ENCODE measurements at places on chromosomes 16 and 17.

DNA sequence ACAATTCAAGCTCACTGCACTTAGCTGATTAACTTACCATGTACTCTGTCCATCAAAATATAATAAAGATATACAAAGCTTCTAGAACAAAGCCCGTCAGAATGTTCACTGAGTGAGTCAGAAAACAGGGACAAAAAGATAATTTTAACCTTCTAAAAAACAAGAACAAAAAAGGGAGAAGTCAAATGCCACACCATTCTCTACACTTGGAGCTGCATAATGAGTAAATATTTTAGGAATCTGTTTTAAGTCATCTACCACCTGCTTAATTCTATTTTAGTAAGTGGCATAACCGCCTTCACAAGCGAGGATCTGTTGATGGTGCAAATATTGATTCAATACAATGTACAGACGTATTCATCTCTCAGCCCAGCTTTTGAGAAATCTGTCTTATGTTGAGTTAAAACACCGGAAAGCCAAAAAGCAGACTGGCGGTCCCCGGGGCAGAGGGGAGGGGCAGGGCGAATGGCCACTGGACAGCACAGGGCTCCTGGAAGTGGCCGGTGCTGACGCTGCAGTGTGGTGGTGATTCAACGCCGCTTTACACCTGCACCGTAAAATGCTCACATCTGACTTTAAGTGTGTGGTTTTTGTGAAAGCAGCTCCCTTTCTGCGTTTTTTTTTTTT lies 20.1 kb downstream of the RAB40B start:
- no peak for DNase-seq

DNA sequence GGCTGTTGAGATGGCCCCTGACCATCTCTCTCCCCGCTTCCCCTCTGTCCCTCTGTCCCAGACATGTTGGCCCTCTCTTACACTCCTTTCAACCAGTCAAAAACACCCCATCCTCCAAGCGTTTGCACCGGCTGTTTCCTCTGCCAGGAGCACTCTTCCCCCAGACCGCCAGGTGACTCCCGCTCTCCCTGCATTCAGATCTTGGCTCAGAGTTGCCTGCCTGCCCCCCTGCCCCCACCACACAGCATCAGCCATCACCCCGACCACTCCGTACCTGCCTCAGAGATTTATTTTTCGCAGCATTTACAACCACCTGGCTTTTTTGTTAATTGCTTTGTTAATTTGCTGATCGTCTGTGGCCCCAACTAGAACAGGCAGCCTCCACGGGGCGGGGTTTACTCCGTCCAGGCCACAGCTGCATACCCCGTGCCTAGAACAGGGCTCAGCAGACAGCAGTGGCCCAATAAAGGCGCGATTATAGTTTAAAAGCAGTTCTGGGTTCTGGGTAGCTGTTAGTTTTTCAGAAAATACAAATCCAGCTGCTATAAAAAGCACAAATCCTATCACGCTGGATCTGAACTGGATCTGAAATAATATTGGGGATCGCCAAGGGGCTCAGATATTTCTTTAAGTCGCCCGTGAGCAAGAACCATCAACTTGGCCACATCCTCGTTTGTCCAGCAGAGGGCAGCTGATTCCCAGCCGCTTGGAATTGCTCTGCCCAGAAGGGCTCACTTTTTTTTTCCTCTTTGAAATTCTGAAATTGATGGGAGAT lies 173.6 kb downstream of the IRF8 start:
- no peak for DNase-seq

DNA sequence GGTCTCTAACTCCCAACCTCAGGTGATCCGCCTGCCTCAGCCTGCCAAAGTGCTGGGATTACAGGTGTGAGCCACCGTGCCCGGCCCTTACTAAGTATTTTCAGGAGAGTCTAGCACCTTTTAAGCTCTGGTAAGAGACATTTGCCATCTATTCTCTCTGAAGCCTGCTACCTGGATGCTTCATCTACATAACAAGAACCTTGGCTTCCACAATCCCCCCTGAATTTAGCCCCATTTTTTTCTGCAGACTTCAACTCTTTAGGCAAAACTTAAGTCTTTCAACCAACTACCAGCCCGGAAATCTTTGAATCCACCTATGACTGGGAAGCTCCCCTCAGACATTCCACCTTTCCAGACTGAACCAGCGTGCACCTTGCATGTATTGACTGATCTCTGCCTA lies 14.0 kb upstream of the UBE2I start:
- DNase-seq = no peak

DNA sequence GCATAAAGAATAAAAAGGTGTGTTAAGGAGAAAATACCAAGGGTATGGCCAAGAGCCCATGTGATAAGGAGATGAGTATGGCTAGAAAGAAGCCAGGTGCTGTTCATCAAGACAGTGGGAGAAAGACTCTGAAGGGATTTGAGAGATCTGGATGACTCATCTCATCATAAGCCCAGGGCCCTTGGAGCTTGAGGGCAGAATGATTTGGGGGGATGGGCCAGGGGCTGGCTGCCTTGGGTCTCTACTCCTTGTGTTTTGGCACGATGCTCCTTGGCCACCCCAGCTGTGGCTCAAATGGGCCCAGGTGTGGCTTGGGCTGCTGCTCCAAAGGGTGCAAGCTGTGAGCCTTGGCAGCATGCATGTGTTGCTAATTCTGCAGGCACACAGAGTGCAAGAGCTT lies 14.5 kb upstream of the TNFRSF13B start:
- no peak for DNase-seq

- no peak for DNase-seq
Measured at GRCh38 chr17:39763051-39763820, 25.5 kb downstream of the GRB7 start.

GRCh38 chr17:55462711-55463110 lies 41.1 kb upstream of the MMD start:
- DNase-seq = no peak

DNA sequence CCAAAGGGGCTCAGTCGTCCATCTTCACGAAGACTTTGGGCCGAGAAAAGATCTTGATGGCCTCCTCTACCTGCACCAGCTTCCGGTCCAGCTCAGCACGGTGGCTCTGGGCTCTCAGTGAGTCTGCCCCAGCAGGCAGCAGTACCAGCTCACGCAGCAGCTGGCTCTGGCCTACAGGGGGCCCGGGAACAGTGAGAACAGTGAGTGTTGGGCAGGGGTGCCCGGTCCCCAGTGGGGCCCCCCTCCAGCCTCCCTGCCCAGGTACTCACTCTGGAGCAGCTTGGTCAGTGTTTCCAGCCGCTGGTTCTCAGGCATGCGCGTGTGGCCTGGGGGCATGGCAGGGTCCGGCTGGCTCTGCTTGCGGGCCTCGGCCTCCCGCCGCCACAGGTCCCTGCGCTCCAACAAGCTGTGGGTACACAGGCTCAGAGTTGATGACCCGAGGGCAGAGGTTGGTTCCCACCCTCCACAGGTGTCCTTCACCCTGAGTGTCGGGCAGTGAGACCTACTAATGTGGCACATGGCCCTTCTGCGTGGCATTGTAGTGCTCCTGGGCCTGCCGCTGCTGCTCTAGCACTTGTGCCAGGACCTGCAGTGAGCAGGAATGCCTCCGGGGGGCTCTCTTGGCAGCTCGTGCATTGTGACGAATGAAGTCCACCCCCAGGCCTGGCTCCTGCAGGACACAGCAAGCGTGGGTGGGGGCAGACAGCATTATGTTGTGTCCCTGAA lies 2.6 kb downstream of the PARD6A start:
- DNase-seq = no peak

GRCh38 chr17:7992924-7993323 lies 9.5 kb upstream of the GUCY2D start:
- no peak for DNase-seq

DNA sequence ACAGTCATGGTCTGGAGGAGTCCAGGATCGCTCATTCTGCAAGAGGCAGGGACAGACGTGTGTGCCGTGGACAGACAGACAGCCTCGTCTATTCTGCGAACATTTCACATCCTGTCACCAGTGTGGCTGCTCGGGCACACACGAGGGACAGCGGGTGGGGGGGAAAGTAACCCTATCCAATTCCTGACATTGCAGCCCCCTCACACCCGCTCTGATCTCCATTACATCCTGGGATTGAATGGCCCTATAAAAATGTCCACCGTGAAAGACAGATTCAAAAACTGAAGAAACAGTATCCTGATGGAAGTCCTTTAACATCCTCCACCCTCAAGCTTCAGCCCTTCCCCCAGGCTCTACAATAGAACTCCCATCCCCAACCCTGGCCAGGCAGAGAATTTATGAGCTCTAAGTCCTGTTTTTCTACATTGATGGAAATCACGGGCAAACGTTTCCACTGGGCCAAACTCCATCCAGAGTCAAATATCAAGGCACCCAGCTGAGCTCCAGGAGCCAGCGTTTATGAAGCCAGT lies 39.4 kb downstream of the HS3ST3A1 start:
- DNase-seq = no peak

DNA sequence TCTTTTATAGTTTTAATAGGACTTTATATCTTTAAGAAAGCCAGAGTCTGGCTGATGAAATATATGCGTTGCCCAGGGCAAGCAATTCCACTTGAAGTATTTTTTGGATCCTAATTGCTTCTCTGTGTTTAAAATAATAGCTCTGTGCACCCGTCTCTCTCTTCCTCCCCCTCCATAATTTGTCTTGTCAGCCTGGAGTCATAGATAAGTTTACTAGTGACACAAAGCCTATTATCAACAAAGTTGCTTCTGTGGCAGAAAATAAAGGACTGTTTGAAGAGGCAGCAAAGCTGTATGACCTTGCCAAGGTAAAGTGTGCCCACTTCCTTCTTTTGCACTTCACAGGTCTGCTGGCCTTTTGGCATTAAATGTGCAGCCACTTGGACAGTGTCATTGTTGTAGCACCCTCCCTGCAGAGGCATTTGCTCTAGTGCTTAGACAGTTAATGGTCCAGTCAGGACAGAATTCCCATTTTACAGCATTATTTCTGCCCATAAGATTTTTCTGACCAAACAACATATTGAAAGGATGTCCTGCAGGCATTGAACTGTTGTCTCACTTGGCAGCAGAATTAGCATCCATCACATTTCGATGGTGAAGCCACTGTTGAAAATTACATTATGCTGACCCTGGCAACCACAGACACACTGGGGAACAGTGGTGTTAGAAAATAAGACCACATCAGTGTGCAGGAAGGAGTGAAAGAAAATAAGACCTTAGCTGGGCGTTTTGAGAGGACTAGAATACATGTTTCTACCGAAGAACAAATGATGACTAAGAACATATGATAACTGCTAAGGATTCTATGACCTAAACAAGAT lies 28.4 kb upstream of the SLC12A3 start:
- no peak for DNase-seq

DNA sequence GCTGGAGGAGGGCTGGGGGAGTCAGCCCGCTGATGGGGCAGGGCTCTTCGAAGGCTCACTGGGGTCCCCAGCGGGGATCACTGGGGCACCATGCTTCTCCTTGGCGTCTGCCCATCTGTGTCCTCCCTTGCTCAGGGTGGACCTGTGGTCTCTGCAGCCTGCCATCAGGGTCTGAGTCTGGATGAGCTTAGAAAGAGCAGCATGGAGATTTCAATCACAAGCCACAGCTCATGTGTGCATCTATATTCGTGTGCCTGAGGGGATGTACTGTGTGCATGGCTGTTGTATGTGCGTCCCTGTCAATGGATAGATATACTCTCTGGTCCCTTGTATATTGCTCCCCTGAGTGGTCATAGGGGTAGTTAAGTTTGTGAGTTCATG lies 126.6 kb upstream of the SDK2 start:
- DNase-seq = no peak

DNA sequence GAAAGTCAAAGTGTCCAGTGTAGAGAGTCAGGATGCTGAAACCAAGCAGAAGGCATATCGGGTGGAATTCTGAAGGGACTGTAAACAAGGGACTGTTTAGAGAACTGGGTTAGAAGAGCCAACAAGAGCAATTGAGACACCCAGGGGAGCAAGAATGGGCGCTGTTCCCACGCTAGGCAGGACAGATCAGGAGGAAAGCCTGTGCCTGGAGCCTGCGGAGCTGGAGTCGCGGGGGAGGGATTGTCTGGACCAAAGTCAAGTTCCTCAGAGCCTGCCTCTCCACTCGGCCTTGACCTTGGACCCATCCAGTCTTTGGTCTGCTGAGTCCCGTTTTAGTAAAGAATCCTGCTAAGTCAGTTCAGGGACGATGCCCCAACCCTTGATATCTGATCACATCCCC lies 14.7 kb upstream of the KLHL36 start:
- no peak for DNase-seq

GRCh38 chr17:36849871-36850348 lies 87.4 kb upstream of the LHX1 start:
- DNase-seq = no peak

DNA sequence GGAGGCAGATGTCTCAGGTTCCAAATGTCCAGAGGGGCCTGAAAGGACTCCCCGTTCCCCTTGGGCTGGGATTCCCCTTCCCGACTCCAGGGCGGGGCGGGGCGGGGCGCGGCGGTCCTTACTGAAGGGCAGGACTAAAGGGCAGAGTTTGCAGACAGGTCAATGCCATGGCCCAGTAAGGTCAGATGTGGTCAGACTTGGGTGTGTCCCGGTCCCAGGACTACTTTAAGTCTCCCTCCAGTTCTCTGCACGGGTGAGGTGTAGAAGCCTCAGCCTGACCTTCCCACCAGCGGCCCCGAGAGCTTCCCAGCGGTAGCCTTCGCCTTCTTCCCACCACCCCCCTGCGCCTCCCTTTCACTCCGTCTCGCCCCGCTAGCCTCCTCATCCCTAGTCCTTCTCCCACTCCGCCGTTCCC lies 532 bp downstream of the KDM6B start:
- DNase-seq = no peak

DNA sequence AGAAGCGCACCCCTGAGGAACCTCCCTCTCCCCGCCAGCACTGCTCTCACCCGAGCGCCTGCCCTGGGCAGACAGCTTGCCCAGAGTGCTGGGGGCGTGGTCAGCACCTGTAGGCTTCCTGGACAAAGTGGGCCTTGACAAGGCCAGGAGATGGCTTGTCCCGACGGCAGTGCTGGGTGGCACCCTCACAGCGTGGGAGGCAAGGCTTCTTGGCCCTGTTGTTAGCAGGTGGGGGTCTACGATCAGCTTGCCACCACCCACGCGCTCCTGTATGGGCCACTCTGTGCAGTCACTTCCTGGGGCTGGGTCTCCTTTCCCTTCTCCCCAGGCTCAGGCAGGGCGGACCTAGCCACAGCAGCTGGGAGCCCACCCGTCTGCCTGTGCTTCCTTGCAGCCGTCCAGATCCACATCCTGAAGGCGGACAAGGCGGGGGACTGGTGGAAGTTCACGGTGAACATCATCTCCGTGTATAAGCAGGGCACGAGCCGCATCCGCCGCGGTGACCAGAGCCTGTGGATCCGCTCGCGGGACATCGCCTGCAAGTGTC lies 218.0 kb downstream of the NTN1 start:
- DNase-seq = no peak

Data from NCI-H2081 treated with DMSO at 0.1 percent for 48 hours (cell line).